ENCODE measurements at places on chromosomes 13 and 19. TPM values are rescaled to one million over a fixed set of nuclear protein-coding genes. Genes with fewer than 3 reads are reported as not detected.

CNN1 gene
- polyA plus RNA-seq, result 3.1 TPM

TRPM4 gene
- 3.2 TPM for polyA plus RNA-seq

NXNL1 gene
- not detected for polyA plus RNA-seq

CD33 gene
- polyA plus RNA-seq, result 1.5 TPM

All from brain (organoid and tissue), 16 donors.